Skin of body (tissue), 3 donors: ENCODE measurements at places on chromosomes 7 and 10. TPM values are rescaled to one million over a fixed set of nuclear protein-coding genes. Genes with fewer than 3 reads are reported as not detected.

GRCh38 chr7:45099891-45100760 lies 11.4 kb upstream of the NACAD start:
- no peak for DNase-seq

- DNase-seq: no peak
Measured at GRCh38 chr10:61832866-61833481, 68.5 kb upstream of the ARID5B start.

GRCh38 chr10:86506499-86506898 lies 15.1 kb downstream of the WAPL start:
- DNase-seq: no peak

- peak; percentile 85 for DNase-seq
Measured at GRCh38 chr10:119253433-119254174, 46.2 kb downstream of the GRK5 start.

GRCh38 chr7:102817616-102818573 lies 69.1 kb downstream of the FAM185A start:
- no peak for DNase-seq

Gene SH2B2
- 2.0 TPM for total RNA-seq

- no peak for DNase-seq
Measured at GRCh38 chr10:88735661-88736060, 24.2 kb upstream of the LIPN start.

- DNase-seq: no peak
Measured at GRCh38 chr7:130850956-130851355, 116.9 kb upstream of the KLF14 start.

Gene GPR26
- not detected for total RNA-seq

DNA sequence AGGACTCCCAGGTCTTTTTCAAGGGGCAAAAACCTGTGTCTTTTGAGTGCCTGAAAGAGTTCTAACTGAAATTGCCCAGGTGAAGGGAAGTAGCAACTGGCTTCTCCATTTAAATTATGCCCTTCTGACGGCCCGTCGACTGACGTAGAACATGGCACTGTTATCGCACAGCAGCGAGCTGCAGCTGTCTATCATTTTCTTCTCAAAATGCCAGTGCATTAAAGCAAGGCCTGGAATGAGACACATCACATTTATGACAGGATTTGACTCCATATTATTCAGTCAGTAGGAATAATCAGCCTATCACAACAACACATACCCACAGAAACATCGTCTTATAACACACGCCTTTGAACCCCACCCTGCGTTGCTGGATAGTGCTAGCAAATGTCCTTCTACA lies 69.7 kb downstream of the CELF2 start:
- DNase-seq: no peak

DNA sequence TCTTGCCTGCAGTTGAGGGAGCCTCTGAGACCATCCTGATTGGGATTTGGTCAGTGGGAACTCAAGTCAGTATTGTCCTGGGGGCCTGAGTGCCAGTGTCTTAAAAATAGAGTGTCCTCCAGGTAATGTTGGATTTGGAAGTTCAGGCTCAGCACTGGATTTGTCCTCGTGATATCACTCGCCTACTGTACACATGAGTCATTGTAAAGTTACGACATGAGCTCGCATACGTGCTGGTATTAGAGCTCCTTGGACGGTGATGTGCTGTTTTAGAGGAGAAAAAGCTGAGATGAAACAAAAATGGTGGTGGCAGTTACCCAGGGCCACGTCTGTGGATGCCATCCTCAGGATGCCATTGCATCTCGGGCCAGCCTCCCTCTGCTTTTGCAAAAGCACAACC lies 78.2 kb downstream of the MGMT start:
- DNase-seq: no peak

Gene MRLN
- 15.7 TPM for total RNA-seq

- no peak for DNase-seq
Measured at GRCh38 chr7:33744293-33745075, 160.9 kb upstream of the BMPER start.

Gene SLC18A2
- 6.2 TPM for total RNA-seq

- DNase-seq: no peak
Measured at GRCh38 chr10:677750-678661, 11.5 kb downstream of the DIP2C start.

GRCh38 chr10:132113766-132114365 lies 48.1 kb downstream of the JAKMIP3 start:
- DNase-seq: no peak

GRCh38 chr10:111970111-111970510 lies 213.5 kb downstream of the GPAM start:
- no peak for DNase-seq

GRCh38 chr10:69051303-69051702 lies 36.6 kb upstream of the SRGN start:
- DNase-seq: no peak

DNA sequence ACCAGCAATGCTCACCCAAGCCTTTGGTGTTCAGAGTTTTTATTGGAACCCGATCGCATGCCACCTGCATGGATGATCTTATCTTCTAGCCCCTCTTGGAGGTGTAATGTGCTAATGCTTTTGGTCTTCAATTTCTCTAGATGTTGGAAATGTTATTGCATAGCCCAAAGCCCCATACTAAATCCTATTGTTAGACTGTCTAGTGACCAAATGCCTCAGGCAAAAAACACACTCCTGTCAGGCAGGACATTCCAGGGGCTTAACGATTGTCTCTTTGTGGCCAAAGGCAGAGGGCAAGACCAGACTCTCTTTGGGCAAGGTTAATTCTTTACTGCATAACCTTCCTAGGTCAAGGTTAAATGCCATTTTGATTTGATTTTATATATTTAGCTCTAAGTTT lies 187.9 kb downstream of the BMPER start:
- DNase-seq: no peak
